ENCODE measurements at places on chromosomes 3 and 15.
A peak's percentile ranks its signal among the peaks of the same experiment; 100 is the strongest.

DNA sequence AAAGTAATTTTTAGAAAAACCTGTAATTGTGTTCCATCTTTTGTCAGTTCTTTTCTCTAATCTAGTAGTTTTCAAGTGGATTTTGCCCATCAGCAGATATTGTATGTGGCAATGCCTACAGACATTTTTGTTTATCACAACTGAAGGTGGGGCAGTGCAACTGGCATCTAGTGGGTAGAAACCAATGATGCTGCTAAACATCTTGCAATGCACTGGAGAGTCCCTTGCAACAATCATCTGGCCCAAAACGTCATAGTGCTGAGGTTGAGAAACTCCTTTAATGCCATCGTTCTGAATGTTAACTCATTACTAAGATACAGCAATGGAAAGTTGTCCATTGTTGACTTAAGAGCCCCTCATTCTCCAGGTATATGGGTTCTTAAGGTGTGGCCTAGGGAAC, 80.1 kb downstream of the BTD start:
- no peak for DNase-seq

- no peak for DNase-seq
Measured at GRCh38 chr3:2819571-2819970, 290.6 kb downstream of the IL5RA start.

DNA sequence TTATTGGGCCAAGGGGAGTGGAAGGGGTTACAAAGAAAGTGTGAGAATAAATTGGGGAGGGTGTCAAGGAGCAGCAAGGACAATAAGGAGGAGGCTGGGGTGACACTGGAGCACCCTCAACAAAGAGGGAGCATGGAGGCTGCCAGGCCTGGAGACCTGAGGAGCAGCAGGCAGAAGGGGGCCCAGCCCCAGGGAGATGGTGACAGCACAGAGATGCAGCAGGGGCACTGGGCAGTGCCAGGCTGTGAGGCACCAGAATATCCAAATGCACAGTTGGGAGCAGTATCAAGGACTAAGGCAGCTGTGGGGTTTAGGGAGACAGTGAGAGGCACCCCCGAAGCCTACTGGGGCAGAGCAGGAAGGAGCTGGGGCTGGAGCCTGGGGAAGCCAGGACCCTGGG, 19.4 kb upstream of the ALAS1 start:
- DNase-seq: no peak

- peak; percentile 14 for DNase-seq
Measured at GRCh38 chr3:157532529-157533297, 29.5 kb upstream of the VEPH1 start.

DNA sequence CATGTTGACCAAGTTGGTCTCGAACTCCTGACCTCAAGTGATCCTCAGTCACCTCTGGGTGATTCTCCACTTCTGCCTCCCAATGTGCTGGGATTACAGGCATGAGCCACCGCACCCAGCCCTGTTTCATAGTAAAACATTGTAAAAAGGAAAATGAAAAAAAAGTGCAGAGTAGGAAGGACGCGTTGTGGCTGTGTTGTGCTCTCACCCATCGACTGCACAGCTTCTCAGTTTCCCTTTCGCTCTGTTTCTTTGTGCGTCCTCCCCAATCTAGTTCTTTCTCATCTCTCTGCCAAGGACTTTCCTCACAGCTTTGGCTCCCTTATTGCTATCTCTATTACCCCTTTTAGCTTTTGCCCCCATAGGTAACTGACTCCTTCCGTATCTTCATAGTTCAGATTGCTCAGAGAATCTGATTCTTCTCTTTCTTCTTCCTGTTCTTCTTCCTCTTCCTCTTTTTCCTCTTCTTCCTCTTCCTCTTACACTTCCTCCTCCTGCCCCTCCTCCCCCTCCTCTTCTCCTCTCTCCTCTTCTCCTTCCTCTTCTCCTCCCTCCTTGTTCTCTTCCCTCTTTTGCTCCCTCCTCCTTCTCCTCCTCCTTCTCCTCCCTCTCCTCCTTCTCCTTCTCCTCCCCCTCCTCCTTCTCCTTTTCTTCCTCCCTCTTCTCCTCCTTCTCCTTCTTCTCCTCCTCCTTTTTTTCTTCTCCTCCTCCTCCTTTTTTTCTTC, 81.1 kb upstream of the VGLL4 start:
- no peak for DNase-seq

DNA sequence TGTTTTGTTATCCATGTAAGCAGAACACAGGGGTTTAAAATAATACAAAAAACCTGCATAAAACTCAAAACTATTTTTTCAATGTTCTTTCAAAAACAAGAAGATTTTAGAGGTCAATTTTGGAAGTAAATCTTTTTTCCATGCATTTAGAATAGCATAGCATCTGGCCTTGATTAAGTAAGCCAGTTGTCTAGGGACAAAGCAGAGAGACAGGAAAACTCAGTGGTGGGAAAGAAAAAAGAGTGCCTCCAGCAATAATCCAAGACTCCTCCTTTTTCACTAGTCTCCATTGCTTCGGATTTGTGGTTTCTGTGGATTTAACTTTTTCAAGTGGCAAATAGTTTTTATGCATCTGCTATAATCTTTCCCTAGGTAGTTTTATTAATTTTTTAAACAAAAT, 88.9 kb downstream of the SUCNR1 start:
- no peak for DNase-seq

GRCh38 chr3:164897342-164897741, 181.0 kb downstream of the SI start:
- no peak for DNase-seq

GRCh38 chr3:77460326-77460725, 420.4 kb downstream of the ROBO2 start:
- no peak for DNase-seq

DNA sequence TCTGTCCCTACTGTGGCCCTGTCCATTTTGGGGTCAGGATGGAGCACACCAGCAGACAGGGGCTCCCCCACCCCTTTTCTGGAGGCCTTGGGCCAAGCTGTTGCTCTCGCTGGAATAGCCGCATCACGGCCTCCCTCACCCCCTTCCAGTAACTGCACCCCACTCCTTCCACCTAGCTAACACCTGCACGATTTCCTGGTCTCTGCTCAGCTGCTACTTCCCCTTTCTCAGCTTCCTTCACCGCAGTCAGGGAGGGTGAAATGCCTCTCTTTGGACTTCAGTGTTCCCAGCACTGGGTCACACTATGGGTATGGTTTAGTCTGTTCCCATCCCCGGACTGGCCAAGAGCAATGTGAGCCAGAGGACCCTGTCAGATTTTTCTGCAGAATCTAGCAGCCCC, 400.2 kb downstream of the MCTP2 start:
- DNase-seq: no peak

GRCh38 chr3:81302045-81302444, 459.4 kb downstream of the GBE1 start:
- no peak for DNase-seq
